ENCODE measurements at places on chromosomes 16 and 17.
A peak's percentile ranks its signal among the peaks of the same experiment; 100 is the strongest.

DNA sequence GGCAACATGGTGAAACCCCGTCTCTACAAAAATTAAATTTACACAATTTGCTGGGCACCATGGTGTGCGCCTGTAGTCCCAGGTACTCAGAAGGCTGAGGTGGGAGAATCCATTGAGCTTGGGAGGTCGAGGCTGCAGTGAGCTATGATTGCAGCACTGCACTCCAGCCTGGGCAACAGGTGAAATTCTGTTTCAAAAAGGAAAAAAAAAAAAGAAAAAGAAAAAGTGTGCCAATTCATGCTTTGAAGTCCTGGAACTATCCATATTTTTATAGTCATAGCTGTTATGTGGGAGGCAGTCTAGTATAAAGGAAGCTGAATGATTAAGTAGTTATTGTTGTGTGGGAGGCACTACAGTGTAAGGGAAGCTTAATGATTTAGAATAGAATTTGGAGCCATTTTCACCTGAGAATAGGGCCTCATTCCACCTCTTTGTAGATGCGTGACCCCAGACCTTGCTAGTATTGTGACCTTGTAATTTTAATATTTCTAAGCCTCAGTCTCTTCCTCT is 31.6 kb downstream of the IQCK start:
- DNase-seq: no peak

DNA sequence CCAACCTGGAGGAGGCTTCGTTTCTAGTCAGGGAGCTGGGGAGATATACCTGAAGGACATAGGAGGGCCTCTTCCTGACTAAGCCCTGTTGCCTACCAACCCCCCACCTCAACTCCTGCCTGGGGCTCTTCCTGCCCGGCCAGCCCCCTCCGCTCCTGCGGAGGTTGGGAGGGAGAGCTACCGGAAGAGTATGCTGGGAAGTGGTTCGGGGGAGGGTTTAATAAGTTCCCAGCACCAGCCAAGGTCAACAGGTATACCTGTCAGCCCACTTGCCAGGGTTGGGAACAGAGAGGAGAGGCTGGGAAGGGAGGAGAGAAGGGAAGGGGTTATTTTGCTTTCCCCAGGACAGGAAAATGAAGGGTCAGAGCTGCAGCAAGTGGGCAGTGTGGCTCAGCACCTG is 4.7 kb downstream of the PPP1R1B start:
- DNase-seq: no peak

DNA sequence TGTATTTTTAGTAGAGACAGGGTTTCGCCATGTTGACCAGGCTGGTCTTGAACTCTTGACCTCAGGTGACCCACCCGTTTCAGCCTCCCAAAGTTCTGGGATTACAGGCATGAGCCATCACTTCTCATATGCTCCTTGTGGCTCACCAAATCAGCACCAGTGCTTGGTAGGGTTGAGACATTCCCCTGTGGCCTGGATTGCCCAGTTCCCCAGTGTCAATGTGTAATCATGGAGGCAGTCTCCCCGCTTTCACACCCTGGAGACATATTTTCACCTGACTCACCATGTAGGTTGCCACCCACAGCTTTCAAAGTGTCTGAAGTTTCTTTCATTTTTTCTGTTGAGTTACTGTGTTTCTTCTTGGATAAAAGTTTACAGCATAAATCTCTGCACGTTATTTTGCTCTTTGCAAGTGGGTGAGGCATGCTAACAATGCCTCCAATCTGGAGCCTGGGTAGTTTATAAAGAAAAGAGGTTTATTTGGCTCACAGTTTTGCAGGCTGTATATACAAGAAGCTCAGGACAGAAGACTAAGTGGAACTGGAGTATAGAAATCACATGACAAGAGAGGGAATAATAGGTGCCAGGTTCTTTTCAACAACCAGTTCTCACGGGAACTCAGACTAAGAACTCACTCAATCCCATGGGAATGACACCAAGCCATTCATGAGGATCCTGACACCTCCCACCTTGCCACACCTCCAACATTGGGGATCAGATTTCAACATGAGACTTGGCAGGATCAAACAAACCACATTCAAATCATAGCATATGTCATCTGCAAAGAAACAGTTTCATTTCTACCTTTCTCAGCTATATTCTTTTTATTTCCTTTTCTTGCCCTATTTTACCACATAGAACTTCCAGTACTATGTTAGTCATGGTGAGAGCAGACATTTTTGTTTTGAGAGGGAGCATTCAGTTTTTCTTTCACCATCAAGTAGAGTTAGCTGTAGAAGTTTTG is 113.2 kb downstream of the PHKB start:
- peak; percentile 51 for DNase-seq

GRCh38 chr16:13108126-13108525 is 206.7 kb downstream of the SHISA9 start:
- DNase-seq: no peak

DNA sequence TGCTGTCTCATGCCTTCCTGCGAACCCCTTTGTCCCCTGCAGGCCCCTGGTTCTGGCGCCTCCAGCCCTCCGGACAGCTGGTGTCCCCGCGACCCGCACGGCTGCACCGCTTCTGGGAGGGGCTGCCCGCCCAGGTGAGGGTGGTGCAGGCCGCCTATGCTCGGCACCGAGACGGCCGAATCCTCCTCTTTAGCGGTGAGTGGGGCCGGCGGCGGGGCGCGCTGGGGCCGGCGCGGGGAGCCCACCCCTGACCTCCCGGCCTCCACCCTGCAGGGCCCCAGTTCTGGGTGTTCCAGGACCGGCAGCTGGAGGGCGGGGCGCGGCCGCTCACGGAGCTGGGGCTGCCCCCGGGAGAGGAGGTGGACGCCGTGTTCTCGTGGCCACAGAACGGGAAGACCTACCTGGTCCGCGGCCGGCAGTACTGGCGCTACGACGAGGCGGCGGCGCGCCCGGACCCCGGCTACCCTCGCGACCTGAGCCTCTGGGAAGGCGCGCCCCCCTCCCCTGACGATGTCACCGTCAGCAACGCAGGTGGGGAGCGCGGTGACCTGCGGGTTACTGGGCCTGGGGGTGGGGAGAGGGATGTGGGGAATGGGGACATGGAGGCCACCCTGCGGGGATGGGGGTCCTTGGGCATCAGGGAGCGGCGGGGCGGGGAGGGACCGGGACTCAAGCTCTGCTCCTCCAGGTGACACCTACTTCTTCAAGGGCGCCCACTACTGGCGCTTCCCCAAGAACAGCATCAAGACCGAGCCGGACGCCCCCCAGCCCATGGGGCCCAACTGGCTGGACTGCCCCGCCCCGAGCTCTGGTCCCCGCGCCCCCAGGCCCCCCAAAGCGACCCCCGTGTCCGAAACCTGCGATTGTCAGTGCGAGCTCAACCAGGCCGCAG is 7.1 kb upstream of the IL32 start:
- DNase-seq: peak; percentile 74

DNA sequence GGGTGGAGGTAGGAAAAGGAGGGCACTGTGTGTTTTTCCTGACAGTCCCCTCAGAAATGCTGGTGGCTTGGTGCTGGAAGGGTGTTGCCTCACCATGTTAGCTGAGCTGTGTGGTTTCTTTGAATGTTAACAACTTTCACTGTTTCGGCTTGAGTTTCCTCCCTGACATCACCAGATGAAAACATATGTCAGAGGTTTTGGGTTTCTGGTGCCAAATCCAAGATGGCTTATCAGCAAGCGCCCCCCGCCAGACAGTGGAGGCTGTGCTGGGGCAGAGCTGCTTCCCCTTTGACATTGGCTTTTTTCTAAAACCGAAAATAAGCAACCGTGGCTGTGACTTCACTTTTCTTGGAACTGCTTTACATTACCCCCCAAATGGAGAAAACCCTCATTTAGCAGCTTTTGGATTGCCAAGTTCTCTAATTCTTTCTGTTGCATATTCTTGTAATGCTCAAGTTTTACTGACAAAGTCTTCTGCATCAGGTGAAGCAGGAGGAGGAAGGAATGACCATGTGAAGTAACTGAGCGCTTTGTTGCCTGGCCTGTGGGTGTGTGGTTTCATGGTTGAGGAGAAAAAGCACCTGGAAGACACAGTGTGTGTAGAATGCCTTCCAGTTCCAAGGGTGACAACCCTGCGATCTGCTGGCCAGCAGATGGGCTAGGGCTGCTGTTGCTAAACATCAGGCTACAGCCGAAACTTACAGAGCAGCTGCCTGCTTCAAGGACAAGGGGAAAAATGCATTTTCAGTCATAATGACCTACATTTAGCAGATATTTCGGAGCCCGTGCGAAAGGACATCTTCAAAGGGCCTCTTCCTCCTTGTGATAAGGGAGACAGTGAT is 9.7 kb downstream of the RMI2 start:
- peak; percentile 80 for DNase-seq

- no peak for DNase-seq
Observed at GRCh38 chr16:565419-566330, 1.1 kb upstream of the NHLRC4 start.

- DNase-seq: no peak
Observed at GRCh38 chr16:6645768-6646568, 686.7 kb upstream of the RBFOX1 start.

DNA sequence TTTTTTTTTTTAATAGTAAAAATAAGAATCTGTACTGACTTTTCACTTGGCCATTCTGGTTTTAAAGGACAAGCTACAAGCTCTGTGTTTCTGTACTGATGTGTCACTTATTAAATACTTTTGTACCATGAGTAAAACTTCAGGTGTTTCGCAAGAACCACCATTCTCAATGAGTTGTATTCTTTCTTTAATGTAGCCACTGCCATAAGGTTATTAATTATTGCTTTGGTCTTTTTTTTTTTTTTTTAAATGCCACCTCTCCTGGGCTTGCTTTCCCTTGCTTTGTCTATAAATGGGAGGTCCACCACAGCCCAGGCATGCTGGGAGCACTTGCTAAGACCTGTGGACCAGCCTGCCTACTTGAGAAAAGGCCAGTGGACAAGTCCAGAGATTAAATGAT is 8.4 kb downstream of the ARL2BP start:
- DNase-seq: no peak

DNA sequence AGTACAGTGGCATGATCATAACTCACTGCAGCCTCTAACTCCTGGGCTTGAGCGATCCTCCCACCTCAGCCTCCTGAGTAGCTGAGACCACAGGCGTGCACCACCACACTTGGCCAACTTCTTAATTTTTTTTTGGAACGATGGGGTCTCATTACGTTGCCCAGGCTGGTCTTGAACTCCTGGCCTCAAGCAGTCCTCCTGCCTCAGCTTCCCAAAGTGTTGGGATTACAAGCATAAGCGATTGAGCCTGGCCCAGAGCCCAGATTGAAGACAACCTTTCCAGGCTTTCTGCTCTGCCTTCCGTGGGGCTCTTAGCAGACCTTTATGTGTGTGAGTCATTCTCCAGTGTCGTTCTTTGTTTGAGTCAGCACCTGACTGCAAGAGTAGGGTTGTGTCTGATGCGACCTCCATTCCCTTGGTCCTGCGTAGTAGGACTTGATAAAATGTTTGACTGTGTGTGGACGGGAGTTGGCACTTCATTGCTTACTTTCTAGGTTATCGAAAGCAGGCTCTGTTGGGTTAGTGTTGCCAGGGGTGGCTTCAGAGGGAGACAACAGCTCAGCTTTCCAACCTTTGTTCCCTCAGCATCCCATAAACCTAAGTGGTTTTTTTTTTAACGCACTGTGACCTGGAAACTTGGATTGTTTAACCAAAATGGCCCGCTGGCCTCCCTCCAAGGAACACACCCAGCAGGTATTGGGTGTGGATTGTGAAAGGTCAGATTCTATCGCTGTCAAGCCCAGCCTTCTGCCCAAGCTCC is 26.4 kb downstream of the EEF2K start:
- DNase-seq: peak; percentile 53

DNA sequence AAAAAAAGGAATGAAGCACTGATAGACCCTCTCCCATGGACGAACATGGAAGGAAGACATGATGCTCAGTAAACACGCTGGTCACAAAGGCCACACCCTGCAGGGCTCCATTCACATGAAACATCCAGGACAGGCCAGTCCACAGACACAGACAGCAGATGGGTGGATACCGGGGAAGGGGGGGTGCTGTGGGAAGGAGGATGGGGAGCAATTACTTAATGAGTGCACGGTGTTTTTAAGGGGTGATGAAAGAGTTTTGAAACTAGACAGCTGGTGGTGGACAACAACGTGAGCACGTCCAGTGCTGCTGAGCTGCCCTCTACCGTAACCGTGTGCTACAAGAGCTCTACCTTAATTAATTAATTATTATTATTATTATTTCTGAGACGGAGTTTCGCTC is 6.0 kb upstream of the SLC16A3 start:
- DNase-seq: no peak

- DNase-seq: no peak
Observed at GRCh38 chr17:962670-963069, 16.9 kb downstream of the NXN start.

DNA sequence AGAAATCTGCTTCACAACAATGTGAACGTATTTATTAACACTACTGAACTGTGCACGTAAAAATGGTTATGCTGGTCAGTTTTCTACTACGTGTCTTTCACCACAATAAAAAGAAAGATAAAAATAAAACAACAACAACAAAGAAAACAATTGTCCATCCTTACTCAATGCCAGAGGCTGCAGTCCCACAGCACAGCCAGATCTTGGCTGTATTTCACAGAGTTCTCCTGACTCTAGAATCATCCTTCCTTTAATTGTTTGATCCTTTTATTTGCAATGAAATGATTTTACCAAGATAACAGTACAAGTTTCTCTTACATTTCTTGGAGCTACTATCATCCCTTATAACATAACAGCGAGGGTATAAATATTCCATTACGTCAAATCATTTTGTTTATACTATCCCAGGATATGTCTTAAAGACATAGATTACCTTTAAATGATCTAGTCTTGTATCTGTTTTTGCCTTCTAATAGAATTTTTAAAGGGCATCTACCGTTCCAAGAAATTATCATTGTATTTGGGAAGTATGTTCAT is 103.3 kb downstream of the SLC39A11 start:
- no peak for DNase-seq

GRCh38 chr17:38572669-38573365 is 32.9 kb downstream of the SRCIN1 start:
- no peak for DNase-seq

DNA sequence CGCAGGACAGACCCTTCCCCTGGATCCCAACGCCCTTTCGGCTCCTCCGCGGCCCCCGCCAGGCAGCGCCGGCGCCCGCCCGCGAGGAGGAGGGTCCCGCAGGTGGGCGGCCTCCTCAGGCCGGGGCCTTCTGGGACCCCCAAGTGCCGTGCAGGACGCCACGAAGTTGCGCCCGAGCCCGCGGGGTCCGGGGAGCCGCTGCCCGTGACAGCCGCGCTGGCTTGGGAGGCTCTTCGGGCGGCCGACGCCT is 504 bp downstream of the ERN1 start:
- DNase-seq: no peak

DNA sequence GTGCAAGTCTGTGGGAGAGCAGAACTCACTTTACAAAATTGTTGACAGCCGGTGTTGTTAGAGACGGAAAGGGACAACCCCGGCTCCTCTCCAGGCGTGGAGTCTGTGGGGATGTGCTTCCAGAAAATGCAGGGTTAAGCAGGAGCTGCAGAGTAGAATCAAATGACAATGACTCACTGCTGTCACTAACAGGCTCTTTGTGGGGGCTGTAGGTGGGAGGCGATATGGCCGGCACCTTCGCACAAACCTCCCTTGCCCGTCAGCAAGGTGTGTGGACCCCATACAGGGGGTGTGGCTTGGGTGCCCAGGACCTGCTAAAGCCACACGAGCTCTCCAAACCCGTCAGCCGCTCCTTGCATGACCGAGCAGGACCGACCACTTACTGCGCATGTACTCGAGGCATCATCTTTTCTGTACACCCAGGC is 5.8 kb downstream of the PDK2 start:
- no peak for DNase-seq

- DNase-seq: no peak
Observed at GRCh38 chr16:17420816-17421215, 49.9 kb downstream of the XYLT1 start.

Data from activated T-cell treated with anti-CD3 and anti-CD28 coated beads, Interleukin-2, amount 50 U/mL, for 48 hours (primary cell).